ENCODE measurements at places on chromosomes 6 and 20.

DNA sequence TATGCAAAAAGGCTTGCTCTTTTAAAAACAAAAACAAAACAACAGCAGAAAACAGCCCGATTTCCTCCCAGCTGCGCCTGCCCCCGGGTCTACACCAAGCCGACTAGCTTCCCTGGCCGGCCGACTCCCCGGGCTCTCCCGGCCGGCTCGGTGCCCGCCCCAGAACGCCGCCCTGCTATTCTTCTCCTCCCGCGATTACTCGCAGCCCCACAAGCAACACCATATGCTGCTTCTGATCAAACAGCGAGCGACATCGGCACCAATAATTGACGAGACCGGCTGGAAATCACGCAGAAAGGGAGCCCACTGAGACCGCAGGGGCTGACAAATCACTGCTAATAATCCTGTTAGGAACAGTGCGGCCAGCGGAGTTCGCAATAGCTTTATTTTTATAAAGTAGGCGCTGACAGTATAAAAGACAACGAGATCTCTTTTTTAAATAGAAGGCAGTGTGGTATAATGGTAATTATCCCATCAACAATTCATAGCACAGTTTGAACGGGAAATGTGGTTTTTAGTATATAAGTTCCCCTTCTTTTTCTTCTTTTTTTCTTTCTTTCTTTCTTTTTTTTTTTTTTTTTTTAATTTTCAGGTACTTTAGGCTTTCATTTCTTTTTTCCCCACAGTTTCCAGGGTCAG is 3.3 kb downstream of the SIM1 start:
- peak; percentile 59 for DNase-seq

DNA sequence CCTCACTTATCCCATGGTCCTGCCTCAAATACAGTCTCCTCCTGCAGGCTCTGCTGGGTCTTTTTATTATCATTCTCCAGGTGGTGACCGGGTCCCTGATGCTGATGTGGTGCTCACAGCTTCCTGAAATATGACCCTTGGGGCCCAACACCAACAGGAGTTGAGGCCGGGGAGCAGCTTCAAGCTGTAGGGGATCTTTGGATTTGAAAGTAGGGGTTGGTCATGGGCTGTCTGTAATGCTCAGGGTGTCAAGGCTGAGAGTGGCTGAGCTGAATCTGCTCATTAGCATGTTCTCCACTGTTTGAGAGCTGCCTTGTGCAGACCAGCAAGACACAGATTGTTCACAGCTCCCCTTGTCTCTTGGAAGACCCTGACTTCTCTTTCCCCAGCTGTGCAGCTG is 35.5 kb downstream of the HLA-F start:
- no peak for DNase-seq

GRCh38 chr6:113818578-113818977 is 38.6 kb upstream of the MARCKS start:
- DNase-seq, result no peak

DNA sequence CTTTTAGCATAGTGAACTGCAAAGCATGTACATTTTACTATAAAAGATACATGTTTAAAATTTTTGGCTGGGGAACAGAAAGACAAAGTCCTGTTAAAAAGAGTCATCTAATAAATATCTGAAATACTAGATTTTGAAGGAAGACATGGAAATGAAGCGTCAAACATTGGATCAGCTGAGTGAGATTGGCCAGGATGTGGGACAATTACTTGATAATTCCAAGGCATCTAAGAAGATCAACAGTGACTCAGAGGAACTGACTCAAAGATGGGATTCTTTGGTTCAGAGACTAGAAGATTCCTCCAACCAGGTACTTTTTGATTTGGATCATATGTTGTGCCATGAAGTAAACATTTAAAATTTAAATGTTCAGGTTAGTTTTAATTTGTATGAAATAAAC is 162.3 kb downstream of the UTRN start:
- no peak for DNase-seq

DNA sequence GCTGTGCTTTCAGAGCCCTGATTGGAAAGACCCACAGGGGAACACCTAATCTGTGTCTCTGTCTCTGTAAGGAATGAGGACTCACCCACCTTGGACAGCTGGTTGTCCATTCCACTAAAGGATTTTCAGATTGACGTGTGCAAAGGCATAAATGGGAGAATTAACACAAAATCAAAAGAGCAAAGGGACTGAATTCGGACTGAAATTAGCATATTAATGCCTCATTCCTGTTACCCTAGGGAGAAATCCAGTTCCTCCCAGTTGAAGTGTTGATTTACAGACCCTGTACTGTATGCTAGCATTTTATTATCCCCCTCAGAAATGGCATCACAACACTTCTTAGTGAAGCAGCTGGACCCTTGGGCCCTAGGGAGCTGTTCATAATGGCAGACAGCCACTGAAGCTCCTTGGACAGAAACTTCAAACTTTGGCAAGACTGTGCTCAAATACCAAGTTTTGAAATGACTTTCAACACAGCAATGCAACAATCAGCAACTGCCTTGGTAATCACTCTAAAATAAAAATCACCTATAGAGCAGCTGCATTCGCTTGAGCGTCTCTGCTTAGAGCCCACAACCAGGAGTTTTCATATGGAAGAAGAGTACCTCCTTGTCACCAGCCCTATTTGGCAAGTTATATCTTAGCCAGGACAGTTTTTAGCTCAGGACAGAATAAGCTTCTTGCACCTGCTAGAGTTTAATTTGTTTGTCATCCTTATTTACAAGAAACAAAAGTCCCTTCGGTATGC is 118.1 kb downstream of the TRDN start:
- peak; percentile 26 for DNase-seq

- DNase-seq, result no peak
Measured at GRCh38 chr20:4805663-4806449, 84.1 kb downstream of the PRND start.

DNA sequence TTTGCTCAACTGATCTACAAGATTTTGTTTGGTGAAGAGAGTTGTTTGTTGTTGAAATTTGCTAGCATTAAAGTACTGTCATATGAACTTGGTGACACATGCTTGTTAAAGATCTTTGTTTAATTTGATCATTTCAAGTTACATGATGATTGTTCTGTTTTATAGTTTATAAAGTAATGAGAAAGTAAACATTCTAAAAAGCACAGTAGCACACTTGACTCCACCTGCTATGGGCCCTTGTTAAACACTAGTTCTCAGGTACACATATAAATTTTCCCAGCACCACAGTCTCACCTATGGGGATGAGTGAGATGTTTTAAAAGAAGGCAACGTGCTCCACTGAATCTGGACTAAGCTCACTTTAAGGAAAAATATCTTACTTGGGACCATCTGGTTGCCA is 14.1 kb downstream of the MCHR2 start:
- DNase-seq, result no peak

GRCh38 chr6:159254186-159254585 is 85.0 kb downstream of the FNDC1 start:
- no peak for DNase-seq

Data from A673 (cell line).